CD14-positive monocyte (primary cell): ENCODE measurements at places on chromosomes 6 and 20. TPM values are rescaled to one million over a fixed set of nuclear protein-coding genes. Genes with fewer than 3 reads are reported as not detected.

Gene TMEM74B
- polyA plus RNA-seq: not detected

- DNase-seq: no peak
Observed at GRCh38 chr6:24444588-24444987, 41.9 kb downstream of the MRS2 start.

Gene C6orf15
- not detected in 2 replicates for polyA plus RNA-seq

GRCh38 chr6:6714118-6714897, 125.8 kb downstream of the LY86 start:
- DNase-seq: no peak

DNA sequence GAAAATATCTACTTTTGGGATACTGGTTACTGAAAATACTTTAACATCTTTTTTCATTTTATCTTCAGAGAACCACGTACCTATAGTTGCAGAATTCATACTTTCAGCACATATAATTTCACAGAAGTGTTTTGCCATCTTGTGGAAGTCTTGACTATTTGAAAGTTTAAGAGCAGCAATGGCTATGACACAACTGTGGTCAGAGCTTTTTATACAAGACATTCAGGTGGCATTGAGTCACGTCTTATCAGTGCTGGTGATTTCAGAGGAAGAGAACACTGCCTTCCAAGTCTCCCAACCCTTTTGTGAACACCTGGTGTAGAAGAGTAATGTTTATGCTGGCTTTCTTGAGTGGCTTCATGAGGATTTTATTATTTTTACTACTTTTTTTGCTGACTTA, 171.6 kb downstream of the ARID1B start:
- no peak for DNase-seq

GRCh38 chr6:44171899-44172546, 13.4 kb downstream of the CAPN11 start:
- DNase-seq: no peak

Gene WFDC5
- polyA plus RNA-seq: not detected
